ENCODE measurements at places on chromosomes 4 and X. TPM values are rescaled to one million over a fixed set of nuclear protein-coding genes. Genes with fewer than 3 reads are reported as not detected.

The CXCL10 gene
- total RNA-seq = not detected

The BMP3 gene
- 0.59 TPM for total RNA-seq

The F11 gene
- 0.42 TPM for total RNA-seq

The CBLL2 gene
- not detected for total RNA-seq

The SPINK2 gene
- not detected for total RNA-seq
